ENCODE measurements at places on chromosomes 1 and 21. TPM values are rescaled to one million over a fixed set of nuclear protein-coding genes. Genes with fewer than 3 reads are reported as not detected.

- peaks cover 70% of the 10 kb centered on the region for H3K4me1 ChIP-seq
- H3K4me3 ChIP-seq = no peak overlapping the region
- no peaks in the 10 kb centered on the region for H3K36me3 ChIP-seq
- no peak for DNase-seq
- peak overlapping the region; percentile 88 for H3K27ac ChIP-seq
Observed at GRCh38 chr1:16177306-16177705, 21.4 kb upstream of the EPHA2 start.

The RHD gene
- not detected for total RNA-seq

DNA sequence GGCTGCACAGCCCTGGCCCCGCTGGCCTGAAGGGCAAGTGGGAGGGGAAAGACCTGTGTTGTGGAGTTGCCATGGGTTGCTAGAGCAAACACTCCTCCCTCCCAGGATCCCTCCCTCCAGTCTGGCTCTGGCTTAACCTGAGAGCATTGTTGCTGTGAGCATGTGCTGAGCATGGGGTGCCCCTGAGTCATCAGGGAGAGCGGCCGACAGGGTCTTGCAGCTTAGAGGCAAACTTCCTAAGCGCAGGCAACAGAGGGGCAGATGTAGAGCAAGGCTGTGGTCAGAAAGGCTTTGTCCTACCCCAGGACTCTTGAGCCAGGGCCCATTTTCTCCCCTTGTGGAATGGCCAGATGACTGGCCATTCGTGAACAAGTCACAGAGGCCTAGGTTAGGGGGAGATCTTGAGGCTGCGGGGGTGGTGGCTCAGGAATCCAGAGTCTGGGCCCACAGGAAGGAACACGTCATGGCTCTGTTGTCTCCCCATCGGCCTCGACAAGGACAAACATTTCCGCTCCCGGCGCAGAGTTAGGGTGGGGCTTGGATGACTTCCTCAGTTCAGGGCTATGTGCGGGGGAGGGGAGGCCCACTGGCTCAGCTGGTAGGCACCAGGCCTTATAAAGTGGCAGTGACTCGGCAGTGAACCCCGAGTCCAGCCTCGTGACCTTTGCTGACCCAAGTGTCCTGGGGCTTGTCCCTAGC, 362 bp upstream of the DYNLT4 start:
- H3K36me3 ChIP-seq = peaks cover 43% of the 10 kb centered on the region
- H3K27ac ChIP-seq = peak overlapping the region; percentile 100
- H3K4me1 ChIP-seq = peaks cover 99% of the 10 kb centered on the region
- peak overlapping the region; percentile 61 for H3K4me3 ChIP-seq
- peak; percentile 97 for DNase-seq
- no peaks in the 10 kb centered on the region for H3K27me3 ChIP-seq

DNA sequence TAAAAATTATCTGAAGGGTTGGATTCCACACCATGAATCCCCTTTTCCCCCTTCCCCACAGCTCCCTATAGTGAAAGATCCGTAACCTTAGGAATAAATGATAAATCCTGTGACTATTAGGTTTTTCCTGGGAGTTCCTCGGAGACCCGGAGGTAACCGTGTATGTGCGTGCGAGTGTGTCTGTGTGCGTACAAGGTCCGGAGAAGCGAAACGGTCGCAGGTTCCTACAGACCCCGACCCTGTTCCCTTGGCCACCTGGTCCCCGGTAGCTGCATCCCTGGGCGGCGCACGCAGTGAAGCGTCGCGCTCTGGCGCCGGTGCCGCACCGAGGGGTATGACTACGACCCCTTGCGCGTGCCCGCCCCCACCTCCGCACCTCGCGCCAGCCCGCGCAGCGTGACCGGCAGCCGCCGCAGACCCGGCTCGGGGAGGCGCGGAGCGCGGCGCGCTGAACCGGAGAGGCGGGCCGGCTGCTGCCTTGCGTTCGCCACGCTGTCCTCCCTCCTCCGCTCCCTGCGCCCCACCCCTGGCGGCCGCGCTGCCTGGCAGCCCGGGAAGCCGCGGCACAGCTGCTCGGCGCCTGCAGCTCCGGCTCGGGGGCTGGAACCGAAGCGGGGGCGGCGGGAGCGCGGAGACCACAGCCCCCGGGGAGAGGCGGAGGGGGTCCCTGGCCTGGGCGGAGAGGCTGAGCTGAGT, at the start of gene AK5:
AK5 (plus strand) TSS at position 529 of the 696 bp plus-strand sequence. CDS start 295 bp downstream, outside the sequence.
- H3K4me1 ChIP-seq = peaks cover 17% of the 10 kb centered on the region
- no peak within 1 kb of the TSS for H3K27ac ChIP-seq
- peak; percentile 26 for DNase-seq
- peak within 1 kb of the TSS; percentile 69 for H3K4me3 ChIP-seq
- peaks cover 68% of the 10 kb centered on the region for H3K27me3 ChIP-seq

- peaks cover 10% of the 10 kb centered on the region for H3K27me3 ChIP-seq
- no peak overlapping the region for H3K4me3 ChIP-seq
- no peak overlapping the region for H3K27ac ChIP-seq
- H3K36me3 ChIP-seq = no peaks in the 10 kb centered on the region
- DNase-seq = no peak
Observed at GRCh38 chr1:15137809-15138208, 15.7 kb upstream of the TMEM51 start.

The PWP2 gene
- 7.4 TPM for total RNA-seq

DNA sequence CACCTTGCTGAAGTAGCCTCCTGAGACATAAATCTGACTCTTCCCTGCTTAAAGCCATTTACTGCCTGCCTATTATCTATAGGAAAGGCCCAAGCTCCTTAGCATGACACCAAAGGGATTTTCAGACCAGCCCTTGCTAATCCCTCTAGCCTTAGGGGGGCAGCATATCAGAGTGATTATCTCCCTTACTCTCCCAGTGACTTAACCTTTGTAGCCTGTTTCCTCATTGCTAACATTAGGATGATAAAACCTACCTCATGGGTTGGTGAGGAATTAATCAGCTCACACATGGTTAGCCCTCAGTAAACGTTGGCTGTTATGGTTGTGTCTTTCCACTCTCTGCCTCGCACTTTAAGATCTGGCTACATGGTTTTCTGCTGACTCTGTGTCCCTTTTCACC, 70.1 kb downstream of the ROR1 start:
- H3K4me1 ChIP-seq = peaks cover 16% of the 10 kb centered on the region
- no peak overlapping the region for H3K27ac ChIP-seq
- DNase-seq = no peak
- no peaks in the 10 kb centered on the region for H3K36me3 ChIP-seq
- no peak overlapping the region for H3K4me3 ChIP-seq

The LAD1 gene
- 2.0 TPM for total RNA-seq

DNA sequence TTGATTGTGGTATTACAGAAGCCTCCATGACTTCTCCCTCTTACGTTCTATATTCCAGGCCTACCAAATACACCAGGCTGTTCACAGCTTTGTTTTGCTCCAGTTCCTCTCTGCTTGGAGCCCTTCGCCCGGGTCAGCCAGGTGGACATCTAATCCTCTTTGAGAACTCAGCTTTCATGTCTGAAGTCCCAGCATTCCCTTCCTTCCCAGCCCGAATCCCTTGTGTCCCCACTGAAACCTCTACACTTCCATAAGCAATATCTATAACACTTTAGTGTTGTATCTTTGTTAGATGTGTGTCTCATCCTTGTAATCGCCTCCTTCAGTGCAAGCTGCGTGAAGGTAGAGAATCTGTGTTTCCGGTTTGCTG, 1.9 kb downstream of the RNF11 start:
- peak overlapping the region; percentile 98 for H3K4me3 ChIP-seq
- no peak for DNase-seq
- no peaks in the 10 kb centered on the region for H3K36me3 ChIP-seq
- peak overlapping the region; percentile 95 for H3K27ac ChIP-seq
- H3K27me3 ChIP-seq = no peaks in the 10 kb centered on the region
- H3K4me1 ChIP-seq = peaks cover 81% of the 10 kb centered on the region

Measured in left ventricle myocardium inferior (tissue), 1 donor.